ENCODE measurements at places on chromosomes 2 and 18.

DNA sequence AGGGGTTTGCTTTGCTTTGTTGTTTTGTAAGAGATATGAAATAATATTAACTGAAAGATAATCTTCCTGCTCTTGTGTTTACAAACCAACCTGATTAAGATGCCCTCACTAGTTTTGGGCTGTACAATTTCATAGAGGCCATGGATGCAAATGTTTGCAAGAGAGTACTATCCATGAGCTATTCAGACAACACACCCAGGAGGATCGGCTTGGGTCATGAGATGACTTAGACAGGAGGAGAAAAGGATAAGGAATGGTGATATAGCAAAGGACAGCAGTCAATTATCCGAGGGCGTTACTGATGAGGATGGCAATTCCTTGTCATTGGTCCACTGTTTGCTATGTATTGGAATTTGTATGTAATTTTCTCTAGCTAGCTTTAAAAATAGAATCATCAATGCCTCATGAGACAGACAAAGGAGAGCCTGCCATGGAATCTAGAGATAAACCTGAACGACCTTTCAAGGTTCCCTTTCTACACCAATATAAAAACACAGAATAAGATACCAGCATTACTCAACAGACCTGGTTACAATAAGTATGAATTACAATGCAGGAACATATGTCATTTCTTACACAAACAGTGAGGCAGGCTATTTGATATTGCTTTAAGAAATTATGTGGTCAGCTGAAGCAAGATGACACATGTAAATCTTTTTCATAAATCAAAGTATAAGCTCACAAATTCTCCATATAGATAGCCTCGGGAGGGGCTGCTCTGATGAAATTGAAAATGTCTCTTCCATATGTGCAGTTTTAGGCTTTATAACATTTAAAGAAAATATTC, 54.4 kb upstream of the SOS1 start:
- DNase-seq = no peak

DNA sequence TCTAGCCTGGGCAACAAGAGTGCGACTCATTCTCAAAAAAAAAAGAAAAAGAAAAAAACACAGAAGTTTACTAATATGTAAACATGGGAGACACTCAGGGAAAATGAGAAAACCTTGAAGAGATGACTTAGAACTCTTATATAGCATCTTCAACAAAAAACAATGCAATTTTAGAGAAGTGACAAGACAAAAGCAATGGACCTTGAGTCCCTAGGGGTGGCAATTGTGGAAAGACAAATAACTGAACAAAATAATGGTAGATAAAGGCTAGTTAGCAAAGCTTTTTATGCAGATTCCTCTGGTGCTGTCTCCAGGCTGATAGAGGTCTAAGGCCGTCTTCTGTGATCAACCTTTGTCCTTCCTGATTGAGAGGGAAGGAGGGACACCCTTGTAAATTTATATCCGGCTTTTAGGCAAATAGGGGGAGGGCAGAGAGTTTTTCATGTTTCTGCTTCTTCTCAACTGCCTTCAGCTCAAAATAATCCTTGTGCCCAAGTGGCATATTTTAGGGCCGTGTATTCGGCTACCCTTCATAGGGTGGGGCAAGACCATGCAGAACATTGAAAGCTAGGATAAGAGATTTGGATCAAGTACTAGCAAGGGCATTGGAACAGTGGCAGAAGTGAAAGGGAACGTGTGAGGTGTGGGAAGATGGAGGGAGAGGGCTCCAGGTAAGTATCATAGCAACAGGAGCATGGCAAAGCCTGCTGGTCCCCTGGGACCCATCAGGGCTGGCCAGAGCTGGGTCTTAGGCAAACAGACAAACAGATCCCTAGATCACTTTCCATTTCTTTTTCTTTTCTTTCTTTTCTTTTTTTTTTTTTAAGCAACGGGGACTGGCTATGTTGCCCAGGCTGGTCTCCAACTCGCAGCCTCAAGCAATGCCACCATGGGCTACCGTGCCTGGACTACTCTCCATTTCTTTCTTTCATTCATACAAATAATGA, 116.2 kb upstream of the STPG4 start:
- peak; percentile 21 for DNase-seq

DNA sequence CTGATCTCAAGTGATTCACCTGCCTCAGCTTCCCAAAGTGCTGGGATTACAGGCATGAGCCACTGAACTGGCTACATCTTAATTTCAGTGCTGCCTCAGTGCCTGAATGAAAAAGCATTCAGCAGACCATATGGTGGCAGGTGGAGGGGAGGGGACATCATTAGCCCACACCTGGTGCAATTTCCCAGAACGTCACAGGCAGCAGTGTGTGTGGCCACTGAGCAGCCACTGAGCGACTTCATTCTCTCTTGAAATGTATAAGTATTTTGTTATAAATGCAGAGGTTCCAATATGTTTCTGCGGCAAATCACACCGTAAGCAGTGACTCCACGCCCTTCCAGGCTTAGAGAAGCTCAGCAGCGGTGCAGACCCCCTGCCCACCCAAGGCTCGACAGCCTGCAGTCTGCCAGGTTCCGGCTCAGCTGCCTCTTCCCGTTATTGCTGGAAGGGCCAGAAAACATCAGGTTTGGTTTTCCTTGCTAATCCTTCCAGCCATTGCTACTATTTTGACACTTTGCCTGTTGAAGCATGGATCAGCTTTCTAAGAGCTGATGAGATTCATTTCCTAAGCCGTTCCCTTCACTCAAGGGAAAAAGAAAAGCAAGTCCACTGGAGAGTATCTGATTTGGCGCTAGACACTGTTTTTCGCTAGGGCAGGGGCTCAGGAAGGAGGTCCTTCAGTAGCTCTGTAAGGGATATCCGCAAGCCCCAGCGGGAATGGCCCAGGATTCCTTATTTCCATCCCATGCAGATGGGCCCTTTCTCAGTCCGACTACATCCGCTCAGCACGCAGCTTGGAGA, 250.7 kb downstream of the VAPA start:
- no peak for DNase-seq

DNA sequence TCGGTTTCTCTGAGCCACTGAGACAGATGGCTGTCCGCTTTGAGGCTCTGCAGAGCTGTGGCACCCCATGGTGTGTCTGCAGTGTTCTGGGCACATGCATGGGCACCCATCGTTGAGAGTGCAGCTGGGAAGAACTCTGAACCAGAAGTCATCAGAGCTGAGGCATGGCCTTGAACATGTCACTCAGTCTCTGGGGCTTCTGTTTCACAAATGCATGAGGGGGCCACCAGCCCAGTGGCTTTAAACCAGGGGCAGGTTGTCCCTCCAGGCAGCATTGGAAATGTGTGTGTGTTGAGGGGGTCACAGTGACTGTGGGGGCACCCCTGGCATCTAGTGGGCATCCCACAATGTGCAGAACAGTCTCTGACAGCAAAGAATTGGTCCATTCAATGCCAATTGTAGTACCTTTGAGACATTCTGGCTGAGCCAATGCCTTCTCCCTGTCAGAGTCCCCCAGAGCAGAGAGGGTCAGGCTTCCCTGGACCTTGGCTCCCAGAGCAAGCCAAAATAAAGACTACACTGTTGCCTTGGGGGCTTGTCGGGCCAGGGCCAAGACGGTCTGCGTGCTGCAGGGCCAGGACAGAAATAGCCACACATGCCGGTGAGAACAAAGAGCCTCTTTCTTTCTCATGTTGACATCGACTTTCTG, 9.3 kb upstream of the PSMD1 start:
- DNase-seq = no peak

DNA sequence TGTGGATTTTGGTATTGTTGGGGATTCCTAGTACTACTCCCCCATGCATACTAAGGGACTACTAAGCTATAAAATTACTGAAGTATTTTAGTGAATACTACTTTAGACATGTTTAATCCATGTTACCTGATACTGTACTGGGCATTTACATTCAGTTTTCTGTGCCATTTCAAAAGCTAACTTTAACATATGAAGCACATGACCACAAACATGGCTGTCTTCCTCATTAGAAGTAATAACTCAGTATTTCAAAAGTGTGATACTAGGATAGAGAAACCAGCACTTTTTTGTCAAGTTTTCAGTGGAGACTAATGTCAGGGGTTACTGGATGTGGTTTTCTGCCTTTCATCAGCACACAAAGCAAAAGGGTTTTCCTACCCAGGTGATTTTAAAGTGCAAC, 27.9 kb downstream of the WDR33 start:
- no peak for DNase-seq

GRCh38 chr2:42084231-42084671, 36.4 kb downstream of the PKDCC start:
- no peak for DNase-seq

GRCh38 chr2:105990624-105991023, 203.5 kb downstream of the UXS1 start:
- no peak for DNase-seq

- no peak for DNase-seq
Measured at GRCh38 chr18:56458770-56459712, 179.4 kb downstream of the TXNL1 start.

- DNase-seq = no peak
Measured at GRCh38 chr2:241818229-241818942, 9.4 kb downstream of the NEU4 start.

DNA sequence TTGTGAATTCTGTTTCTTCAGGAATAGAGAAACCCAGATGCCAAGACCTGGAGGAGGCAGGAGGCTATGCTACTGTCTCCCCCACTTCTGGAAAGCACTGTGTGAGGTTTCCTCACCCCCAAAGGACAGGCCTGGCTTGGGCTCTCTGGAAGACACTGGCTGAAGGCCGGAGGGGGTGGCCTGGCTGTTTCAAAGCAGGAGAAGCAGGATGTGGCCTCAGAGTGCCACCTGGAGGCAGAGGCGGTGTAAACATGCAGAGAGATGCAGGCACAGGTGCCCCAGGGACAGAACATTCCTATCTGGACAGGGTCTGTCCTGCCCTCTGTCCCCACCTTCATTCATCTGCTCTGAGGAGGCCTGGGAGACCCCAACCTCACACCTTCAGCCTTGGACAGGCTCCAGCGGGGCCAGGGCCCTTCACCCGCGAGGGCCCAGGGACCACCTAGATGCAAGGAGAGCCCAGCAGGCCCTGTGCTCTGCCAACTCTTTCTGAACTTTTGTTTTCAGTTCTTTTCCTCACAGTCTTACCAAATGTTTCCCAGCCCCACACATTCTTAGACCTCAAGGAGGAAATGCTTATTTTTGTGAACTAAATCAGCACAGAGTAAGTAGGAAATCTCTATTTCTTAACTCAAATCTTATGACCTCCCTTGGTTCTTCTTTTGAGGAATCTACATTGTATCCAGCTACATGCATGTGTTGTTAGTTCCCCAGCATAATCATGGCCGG, 79.2 kb downstream of the LONRF2 start:
- DNase-seq = peak; percentile 33

GRCh38 chr2:120877409-120877808, 141.7 kb downstream of the GLI2 start:
- no peak for DNase-seq

DNA sequence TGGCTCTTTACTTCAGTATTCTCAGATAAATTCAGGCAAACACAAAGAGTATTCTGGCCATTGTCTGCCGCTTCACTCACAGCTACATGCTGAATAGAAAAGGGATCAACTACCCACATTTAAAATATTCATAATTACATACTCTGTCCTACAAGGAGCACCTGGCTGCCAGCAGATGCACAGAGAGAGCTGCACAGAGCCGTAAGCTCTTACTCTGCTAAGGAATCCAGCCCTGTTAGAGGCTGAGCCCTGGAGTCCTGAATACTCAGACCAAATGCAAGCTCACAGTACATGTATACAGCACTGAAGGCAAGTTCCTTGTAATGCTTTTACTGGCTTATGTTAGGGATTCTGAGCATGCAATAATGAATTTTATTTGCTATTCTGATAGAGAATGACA, 80.3 kb downstream of the FTCDNL1 start:
- DNase-seq = no peak

GRCh38 chr18:60875957-60876507, 457.2 kb upstream of the CDH20 start:
- DNase-seq = no peak

GRCh38 chr2:164554487-164554886, 66.8 kb downstream of the GRB14 start:
- no peak for DNase-seq

GRCh38 chr2:128217671-128218070, 101.0 kb downstream of the HS6ST1 start:
- no peak for DNase-seq

- no peak for DNase-seq
Measured at GRCh38 chr2:45812011-45812500, 160.6 kb downstream of the PRKCE start.

DNA sequence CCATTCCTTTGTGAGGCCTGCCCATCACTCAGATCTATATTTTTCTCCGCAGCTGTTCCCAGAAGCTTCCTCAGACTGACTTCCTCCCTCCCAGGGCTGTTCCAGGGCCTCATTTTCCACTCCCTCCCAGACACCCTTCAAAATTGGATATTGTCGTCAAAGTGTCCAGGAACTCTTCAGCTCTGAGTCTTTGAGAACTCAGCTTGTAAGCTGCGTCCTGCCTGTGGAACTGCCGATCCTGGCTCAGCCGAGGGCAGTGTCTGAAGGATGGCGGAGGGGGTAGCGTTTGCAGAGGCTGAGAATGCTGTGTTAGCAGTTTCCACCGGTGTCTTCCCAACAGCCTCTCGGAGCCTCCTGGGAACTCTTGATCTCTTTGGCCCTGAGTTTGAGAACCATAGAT, 27.1 kb downstream of the NCK2 start:
- no peak for DNase-seq

DNA sequence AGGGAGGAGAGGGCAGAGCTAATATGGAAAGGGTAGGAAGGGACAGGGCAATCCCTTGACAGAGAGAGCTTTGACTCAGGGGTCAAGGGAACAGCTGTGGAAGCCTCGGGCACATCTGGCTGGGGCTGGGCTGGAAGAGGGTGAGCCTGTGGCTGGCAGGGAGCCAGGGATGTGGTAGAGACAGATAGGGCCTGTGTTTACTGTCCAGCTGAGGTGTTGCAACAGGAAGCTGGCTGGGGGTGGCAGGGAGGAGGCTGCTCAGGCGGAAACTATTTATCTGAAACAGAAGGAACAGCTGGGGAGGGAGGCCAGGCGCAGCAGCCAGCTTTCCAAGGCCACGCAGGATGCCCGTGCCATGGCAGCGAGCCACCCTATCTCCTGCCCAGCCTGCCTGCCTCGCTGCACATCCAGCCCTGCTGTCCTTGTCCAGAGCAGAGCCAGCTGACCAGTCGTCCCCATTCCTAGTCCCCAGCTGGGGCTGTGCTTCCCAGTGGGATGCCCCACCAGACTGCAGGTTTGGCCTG, 264.7 kb downstream of the CYP26B1 start:
- DNase-seq = no peak

- no peak for DNase-seq
Measured at GRCh38 chr18:12606592-12607315, 51.2 kb downstream of the SPIRE1 start.

GRCh38 chr18:37483221-37483971, 82.2 kb downstream of the CELF4 start:
- DNase-seq = no peak

DNA sequence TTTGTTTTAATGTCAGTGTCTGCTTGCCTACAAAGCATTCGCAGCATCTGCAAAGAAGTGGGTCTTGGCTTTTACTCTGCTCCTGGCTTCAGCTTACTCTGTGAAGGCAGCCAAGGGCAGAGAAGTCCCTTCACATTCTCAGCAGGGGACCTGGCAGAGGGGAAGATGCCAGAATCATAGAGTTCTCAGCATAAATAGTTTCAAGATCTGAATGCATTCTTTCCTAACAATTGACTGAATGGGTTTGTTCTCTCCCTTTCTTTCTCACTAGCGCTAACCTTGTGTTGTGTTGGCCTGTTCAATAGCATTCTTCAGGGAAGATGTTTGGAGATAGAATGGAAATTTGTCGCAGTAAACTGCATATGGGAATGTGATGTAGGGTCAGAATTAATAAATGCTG, 106.9 kb downstream of the FARSB start:
- DNase-seq = no peak

- no peak for DNase-seq
Measured at GRCh38 chr18:78777992-78778391, 201.6 kb upstream of the SALL3 start.
